D721Med (cell line): ENCODE measurements at places on chromosomes 6 and 20.

- DNase-seq, result no peak
Measured at GRCh38 chr6:136347847-136348246, 58.2 kb upstream of the BCLAF1 start.

GRCh38 chr6:109722011-109722410 lies 30.9 kb downstream of the FIG4 start:
- DNase-seq, result no peak

DNA sequence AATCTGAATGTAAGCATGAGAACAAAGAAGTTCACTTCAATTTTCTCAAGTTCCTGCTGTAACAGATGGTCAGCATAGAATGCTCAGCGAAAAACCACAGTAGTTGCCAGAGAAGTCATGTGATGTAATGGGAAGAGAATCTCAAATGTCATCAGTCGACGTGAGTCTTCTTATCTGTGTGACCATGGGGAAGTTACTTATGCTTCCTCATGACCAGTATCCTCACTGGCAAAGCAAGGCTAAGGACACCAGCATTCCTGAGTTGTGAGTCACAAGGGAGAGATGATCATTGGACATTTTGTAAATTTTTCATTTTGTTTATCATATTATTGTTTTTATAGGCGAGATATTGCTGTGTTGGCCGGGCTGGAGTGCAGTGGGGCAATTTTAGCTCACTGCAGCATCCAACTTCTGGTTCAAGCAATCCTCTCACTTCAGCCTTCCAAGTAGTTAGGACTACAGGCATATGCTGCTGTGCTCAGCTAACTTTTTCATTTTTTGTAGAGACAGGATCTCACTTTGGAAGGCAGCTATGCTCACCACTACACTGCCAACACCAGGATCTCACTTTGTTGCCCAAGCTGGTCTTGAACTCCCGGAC lies 21.9 kb downstream of the SGK1 start:
- DNase-seq, result no peak

DNA sequence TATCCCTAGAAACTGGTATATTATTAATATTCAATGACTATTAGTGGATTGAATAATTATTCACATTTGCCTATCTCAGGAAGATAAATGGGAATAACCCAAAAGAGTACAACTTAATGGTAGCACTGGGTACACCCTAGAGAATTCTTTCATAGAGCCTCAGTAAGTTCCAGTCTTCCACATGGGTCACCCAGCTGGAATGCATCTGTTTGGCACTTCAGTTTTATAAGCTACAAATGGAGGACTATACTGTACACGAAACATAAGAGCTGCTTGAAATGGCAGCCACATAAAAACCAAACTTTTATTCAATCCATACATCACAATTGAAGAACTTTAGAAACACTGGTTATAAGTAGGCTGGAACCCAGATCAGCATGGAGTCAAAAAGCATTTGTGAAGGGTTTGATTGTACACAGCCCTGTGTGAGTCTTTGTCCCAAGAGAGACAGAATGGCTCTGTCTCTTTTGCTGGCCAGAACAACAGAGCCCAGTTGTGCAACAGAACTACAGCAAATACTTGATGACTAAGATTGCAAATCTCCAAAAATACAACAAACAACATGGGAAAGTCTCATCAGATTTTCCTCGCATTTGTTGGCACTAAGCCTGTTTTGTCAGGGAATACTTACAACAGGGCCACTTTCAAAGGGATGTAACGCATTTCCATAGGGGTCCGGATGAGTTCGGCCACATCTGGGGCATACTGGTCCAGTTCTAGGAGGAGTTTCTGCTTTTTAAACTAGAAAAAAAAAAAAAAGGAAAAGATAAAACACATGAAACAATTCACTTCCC lies 39.5 kb downstream of the PIGU start:
- DNase-seq, result no peak

DNA sequence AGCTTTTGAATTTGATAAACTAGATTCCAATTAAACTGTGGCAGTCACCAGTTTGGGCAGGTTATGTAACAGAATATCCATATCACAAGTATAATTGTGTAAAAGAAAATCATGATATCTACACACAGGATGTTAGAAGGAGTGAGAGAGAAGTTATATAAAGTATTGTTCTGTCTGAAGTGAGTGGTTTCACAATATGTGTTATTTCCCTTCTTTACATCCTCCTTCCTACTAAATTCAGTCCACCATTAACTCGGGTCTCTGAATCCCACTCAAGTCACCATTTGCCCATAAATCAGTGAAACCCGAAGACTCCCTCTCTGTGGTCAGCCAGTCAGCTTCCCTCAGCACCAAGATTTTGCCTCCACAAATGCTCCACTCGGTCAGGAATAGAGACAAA lies 796 bp downstream of the HLA-DQB1 start:
- DNase-seq, result no peak
